ENCODE measurements at places on chromosomes 6 and 20. TPM values are rescaled to one million over a fixed set of nuclear protein-coding genes. Genes with fewer than 3 reads are reported as not detected.

EIF6 gene
- polyA plus RNA-seq = 132 TPM

DNA sequence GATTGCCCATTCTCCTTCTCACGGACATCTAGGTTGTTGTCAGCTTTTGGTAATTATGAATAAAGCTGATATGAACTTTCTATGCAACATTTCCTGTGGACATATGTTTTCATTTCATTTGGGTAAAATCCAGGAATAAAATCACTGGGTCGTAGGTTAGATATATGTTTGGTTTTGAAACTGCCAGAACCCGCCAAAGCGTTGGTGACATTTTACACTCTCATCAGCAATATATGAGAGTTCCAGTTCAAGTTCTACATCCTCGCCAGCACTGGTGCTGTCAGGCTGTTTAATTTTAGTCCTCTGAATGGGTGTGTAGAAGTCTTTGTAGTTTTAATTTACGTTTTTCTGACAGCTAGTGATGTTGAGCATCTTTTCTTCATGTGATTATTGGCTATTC, 27.5 kb upstream of the LRFN2 start:
- DNase-seq = no peak

MATN4 gene
- 0.41 TPM for polyA plus RNA-seq

RNF114 gene
- 71.9 TPM for polyA plus RNA-seq

TTK gene
- polyA plus RNA-seq = 24.9 TPM

- no peak for DNase-seq
Observed at GRCh38 chr20:54123587-54124180, 50.1 kb downstream of the CYP24A1 start.

DNA sequence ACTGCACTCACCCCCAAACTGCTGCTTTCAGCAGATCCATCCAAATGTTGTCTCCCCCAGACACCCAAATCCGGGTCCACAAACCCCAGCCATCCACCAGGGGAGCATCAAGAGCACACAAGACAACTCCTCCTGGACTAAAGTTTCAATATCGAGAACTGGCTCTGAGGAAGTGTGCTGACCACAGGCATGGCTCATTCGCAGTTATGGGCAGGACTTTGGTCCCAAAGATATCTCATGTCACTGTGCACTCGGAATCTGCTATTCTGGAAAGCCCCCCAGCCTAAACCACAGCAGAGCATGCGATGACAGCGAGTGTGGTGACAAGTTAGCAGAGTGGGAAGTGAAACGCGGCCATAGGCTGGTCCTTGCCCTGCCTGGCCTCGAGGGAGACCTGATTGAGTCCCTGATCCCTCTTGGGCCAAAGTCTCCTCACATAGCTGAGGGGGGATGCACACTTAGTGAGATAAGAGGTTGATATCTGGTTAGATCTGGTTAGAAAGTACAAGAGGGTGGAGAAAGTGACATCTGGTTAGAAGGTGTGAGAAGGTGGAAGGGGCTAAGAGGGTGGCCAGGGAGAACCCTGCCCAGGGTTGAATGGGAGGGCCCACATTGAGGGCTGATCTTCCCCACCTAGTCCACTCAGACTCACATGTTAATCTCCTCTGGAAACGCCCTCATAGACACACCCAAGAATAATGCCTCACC, 149.7 kb downstream of the MRPL14 start:
- no peak for DNase-seq

ZNF318 gene
- polyA plus RNA-seq = 22.1 TPM

- DNase-seq = no peak
Observed at GRCh38 chr20:49045440-49046086, 549 bp upstream of the CSE1L start.

DNA sequence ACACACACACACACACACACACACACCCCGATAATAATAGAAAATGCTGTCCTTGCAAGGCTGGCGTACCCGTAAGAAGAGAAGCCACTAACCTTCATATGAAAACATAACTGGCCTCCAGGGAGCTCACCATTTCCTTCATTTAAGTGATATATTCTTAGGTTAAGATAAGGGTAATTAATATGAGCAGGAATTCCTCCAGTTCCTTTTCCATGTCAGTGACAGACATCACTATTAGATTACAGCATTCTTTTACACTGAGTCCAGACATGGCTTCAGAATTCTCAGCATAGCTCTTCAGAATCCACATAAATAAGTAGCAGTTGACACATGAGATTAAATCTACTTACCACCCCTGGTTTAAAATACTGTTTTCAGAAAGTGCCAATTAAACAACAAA, 121.9 kb downstream of the SIM1 start:
- no peak for DNase-seq

- no peak for DNase-seq
Observed at GRCh38 chr6:152298055-152298647, 339.0 kb downstream of the SYNE1 start.

CST2 gene
- polyA plus RNA-seq = not detected

GRCh38 chr6:92008757-92009502, 1410.4 kb downstream of the EPHA7 start:
- DNase-seq = no peak

IRAK1BP1 gene
- 13.3 TPM for polyA plus RNA-seq

GRCh38 chr20:49712646-49712995, 1.1 kb downstream of the B4GALT5 start:
- DNase-seq = no peak

KHDC1L gene
- 0.37 TPM for polyA plus RNA-seq

CASP8AP2 gene
- polyA plus RNA-seq = 29.7 TPM

MYO6 gene
- 95.7 TPM for polyA plus RNA-seq

- DNase-seq = no peak
Observed at GRCh38 chr6:44286285-44286565, 16.0 kb downstream of the TMEM151B start.

AFG1L gene
- 7.6 TPM for polyA plus RNA-seq

VGLL2 gene
- polyA plus RNA-seq = not detected

DNA sequence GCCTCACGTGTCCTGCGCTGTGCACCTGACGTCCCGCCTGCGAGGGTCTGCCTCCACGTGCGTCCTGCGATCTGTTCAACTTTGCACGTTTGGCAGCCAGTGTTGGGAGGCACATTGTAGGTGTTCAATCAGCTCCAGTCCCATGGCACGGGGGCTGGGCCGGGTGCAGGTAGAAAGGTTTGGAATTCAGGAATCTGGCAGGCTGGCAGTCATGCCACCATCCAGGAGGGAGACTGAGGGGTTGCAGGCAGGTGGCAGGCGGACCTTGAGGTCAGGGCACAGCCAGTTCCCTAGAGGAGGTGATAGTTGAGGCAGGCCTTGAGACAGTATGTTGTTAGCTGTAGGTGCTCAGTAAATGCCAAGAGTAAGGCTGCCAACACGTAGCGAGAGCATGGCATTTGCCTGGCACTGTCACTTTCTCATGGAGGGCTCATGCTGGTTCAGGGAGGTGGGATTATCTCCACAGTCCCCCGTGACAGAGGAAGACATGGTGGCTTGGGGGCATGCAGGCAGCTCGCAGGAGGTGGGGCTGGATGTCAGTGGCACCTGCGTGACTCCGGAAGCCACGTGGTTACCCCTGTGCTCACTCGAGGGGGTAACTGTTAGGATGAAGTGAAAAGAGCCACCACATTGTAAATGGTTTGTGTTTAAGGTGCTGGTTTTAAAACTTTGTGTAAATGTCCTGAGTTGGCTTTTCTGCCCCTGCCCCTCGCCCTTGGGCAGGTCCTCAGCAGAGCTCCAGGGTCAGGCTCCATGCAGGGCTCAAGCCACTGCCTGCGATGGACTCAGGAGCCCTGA, 111.8 kb upstream of the FRMD1 start:
- no peak for DNase-seq

GRCh38 chr6:6584310-6585002, 4.1 kb upstream of the LY86 start:
- no peak for DNase-seq

VNN1 gene
- polyA plus RNA-seq = 0.31 TPM

HCRTR2 gene
- polyA plus RNA-seq = 0.42 TPM

DNA sequence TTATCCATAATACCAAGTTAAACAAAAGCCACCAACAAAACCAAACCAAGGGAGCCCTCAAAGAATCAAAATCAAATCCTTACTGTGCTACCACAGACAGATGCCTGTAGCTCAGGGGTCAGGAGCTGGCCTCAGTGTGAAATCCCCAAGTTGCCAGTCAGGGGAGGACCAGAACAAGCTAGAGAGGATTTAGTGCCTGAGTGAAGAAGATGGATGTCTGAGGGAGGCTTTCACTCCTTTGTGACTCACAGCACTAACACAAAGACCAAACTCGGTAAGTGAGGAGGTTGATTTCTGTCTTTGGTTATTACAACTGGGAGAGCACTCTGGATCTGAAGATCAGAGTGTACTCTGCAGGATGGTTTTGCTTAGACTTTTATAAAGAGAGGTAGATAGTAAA, 189.9 kb upstream of the ZNF184 start:
- DNase-seq = no peak

DNA sequence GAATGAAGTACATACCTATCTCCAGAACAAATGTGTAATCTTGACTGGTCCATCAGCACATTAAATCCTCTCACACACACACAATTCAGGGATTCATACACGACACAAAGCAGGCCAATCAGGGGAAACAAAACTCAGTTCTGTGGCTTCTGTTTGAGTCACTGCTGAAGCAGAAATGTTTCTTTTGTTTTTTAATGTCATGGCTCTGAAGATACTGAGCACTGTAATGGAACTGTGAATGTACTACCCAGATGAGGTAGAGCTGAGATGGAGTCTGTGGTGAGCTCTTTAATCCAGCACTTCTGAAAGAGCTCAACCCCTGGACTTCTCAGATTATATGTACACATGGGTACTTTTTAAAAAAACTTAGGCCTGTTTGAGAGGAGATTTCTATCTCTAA, 116.4 kb downstream of the THEMIS start:
- no peak for DNase-seq

- DNase-seq = no peak
Observed at GRCh38 chr20:54257071-54257816, 49.4 kb downstream of the PFDN4 start.

SESN1 gene
- polyA plus RNA-seq = 25.5 TPM

RREB1 gene
- 19.8 TPM for polyA plus RNA-seq

GRCh38 chr6:127191716-127192115, 73.2 kb downstream of the RSPO3 start:
- DNase-seq = no peak

- DNase-seq = no peak
Observed at GRCh38 chr6:140051521-140052512, 677.4 kb upstream of the CITED2 start.

- DNase-seq = no peak
Observed at GRCh38 chr6:157266274-157267101, 56.8 kb downstream of the TMEM242 start.

- no peak for DNase-seq
Observed at GRCh38 chr20:6999381-6999780, 231.9 kb downstream of the BMP2 start.

- no peak for DNase-seq
Observed at GRCh38 chr6:39646751-39647420, 78.3 kb downstream of the KIF6 start.

DNA sequence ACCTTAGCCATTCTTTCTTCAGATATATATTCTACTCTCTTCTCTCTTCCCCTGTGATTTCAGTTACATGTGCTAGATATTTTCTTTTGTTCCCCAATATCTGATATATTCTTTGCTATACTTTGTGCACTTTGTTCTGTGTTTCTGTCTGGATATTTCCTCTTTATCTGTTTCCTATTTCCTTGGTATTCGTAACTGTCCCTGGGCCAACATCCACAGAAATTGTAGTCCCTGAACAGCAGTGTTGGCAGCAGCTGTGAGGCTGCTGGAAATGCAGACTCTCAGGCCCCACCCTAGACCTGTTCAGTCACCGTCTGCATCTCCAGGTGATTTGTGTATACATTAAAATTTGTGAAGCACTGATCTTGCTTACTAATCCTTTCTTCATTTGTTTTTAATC, 522.9 kb upstream of the SOX4 start:
- DNase-seq = no peak

CNPY3 gene
- 65.9 TPM for polyA plus RNA-seq

- no peak for DNase-seq
Observed at GRCh38 chr6:11705483-11705882, 73.1 kb downstream of the ADTRP start.

TNFRSF6B gene
- 2.7 TPM for polyA plus RNA-seq

GRCh38 chr6:157236040-157236725, 87.1 kb downstream of the TMEM242 start:
- DNase-seq = no peak

BTN1A1 gene
- polyA plus RNA-seq = 0.16 TPM

DNA sequence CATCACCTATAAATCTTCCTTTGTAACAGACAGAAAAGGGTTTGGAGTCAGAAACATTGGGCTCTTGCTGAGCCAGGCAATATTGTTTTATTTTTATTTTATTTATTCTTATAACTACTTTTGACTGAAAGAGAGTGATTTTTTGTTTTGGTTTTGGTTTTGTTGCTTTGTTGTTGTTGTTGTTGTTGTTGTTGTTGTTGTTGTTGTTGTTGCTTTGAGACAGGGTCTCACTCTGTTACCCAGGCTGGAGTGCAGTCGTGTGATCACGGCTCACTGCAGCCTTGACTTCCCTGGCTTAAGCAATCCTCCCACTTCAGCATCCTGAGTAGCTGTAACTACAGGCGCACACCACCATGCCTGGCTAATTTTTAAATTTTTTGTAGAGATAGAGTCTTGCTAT, 15.0 kb upstream of the SLC13A3 start:
- no peak for DNase-seq

DNA sequence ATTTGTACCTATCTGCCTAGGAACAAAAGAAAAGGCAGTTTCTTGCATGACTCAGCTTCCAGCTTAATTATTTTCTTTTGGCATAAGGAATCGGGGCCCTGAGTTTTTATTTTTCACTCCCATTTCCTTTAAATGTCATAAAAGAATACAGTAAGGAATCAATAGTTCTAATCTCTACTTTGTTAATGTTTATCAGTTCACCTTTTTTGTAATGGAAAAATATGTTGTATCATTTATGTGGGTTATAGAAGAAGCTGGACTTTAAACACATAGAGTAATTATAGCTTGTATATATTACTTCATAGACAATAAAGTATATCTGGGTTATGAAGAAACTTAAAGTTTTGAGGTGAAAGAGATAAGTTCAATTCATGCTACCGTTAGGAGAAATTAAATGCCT, 1214.8 kb upstream of the GJE1 start:
- no peak for DNase-seq

MLN gene
- polyA plus RNA-seq = 1.0 TPM

Data from right renal pelvis (tissue), 4 donors.